ENCODE measurements at places on chromosomes 6 and 20. TPM values are rescaled to one million over a fixed set of nuclear protein-coding genes. Genes with fewer than 3 reads are reported as not detected.

Gene TNFRSF6B
- 8.7 TPM for total RNA-seq

Gene LKAAEAR1
- total RNA-seq: not detected

Gene HDGFL1
- not detected for total RNA-seq

Gene HLA-DQA2
- total RNA-seq: not detected

Gene WASF1
- 6.5 TPM for total RNA-seq

Gene EYA4
- total RNA-seq: 2.0 TPM

Gene ISM1
- total RNA-seq: not detected

Gene SUMO4
- 0.58 TPM for total RNA-seq

Gene CST2
- total RNA-seq: 6.9 TPM

Gene SYTL3
- 6.8 TPM for total RNA-seq

Gene CSE1L
- 141 TPM for total RNA-seq

Gene TGM3
- total RNA-seq: 0.19 TPM

Gene AMD1
- total RNA-seq: 30.7 TPM

Gene ANKRD6
- total RNA-seq: 2.5 TPM
